ENCODE measurements at places on chromosomes 7 and 10.

- no peak for DNase-seq
These were observed 570 bp downstream of the TBC1D12 start for GRCh38 chr10:94402843-94403379.

DNA sequence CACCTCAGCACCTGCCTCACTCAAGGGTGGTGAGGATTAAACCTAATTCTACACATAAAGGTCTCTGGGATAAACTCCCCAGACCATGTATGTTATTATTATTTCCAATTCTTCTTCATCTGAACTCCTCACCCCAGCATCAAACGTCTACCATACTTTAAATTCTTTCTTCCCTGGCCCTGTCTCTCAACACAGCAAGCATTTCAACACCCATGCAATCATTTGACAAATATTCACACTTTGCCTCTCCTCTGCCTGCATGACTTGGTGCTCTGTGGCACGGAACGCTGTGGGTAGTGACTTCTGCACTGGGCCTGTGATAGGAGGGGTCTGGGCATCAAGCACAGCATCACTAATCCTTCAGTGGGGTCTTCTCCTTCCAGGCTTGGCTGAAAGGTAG, 490.8 kb downstream of the TNS3 start:
- DNase-seq, result no peak

DNA sequence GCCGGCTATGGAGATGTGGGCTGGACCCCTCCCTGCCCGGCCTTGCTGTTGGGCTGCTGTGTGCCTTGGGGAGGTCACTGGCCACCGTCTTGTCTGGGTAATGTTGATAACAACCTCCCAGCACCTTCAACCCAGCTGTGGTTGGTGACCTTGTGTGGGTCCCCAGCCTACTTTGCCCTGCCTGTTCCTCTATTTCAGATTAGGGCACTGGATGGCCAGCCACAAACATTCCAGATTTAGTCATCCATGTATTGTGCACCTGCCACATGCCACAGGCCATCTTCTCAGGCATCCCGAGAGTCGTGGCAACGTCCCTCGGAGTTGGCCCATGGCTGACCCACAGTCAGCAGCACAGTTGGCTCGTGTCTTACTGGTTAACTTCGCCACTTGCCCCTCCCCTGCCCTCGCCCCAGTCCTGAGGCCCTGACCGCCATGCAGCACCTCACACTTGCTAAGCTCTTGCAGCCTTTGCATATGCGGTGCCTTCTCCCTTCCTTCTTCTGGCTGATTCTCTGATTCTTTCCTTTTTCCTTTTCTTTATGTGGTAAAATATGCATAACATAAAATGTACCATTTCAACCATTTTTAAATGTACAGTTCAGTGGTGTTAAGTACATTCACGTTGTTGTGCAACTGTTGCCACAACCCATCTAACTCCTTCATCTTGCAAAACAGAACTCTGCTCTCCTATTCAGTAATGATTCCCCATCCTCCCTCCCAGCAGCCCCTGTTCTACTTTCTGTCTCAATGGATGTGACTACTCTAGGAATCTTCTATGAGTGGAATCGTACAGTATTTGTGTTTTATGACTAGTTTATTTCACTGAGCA, 60.6 kb downstream of the PRF1 start:
- no peak for DNase-seq

- no peak for DNase-seq
These were observed 591.6 kb downstream of the LRMDA start for GRCh38 chr10:76023007-76023406.

DNA sequence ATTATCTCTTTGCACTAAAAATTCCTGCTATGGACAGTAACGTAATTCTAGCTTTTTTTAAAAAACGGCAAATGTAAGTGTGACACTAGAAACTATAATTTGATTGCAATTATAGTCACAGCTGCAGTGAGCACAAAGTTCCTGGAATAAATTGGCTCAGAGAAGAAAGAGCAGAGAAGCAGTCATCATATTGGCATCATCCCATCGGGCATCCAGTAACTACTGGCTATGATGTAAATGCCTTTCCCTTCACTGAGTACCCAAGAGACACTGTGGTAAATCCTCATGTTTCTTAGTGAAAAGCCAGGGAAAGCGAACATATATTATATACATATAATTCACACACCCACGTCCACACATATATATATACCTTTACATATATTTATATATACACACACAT, 43.6 kb downstream of the PIP4K2A start:
- no peak for DNase-seq

- no peak for DNase-seq
These were observed 45.1 kb upstream of the PPP2R2D start for GRCh38 chr10:131855461-131856401.

GRCh38 chr10:33115738-33116719, 158.0 kb upstream of the ITGB1 start:
- DNase-seq, result no peak

DNA sequence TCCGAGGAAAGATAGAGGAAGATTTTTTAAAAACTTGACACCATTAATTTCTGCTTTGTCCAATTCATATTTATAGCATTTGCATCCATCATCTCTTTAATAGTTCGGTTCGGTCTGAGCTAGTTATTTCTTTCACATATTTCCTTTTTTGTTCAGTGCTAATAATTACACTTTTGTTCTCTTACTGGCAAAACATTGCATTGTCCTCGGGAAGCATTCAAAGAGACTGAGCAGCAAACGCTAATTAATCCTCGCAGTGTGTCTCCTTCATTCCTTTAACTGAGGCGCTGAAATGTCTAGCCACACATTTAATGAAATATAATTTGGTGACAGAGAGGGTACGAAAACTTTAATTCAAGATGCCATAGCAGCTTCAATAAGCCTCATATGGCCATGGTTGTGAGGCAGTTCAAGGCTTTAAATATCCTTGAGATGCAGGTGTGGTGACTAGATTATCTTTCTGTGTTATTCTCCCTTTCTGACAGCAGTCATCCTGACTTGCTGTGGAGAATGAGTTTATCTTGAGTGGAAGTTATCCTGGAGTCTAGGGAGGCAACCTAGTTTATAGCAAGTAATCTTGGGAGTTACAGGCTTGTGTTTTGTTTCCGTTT, 431.4 kb downstream of the SDK1 start:
- DNase-seq, result no peak

- no peak for DNase-seq
These were observed 414.1 kb upstream of the ETV1 start for GRCh38 chr7:14403587-14403986.

GRCh38 chr10:76318211-76318610, 886.8 kb downstream of the LRMDA start:
- DNase-seq, result no peak

GRCh38 chr7:158085741-158086695, 501.6 kb downstream of the PTPRN2 start:
- DNase-seq, result no peak

DNA sequence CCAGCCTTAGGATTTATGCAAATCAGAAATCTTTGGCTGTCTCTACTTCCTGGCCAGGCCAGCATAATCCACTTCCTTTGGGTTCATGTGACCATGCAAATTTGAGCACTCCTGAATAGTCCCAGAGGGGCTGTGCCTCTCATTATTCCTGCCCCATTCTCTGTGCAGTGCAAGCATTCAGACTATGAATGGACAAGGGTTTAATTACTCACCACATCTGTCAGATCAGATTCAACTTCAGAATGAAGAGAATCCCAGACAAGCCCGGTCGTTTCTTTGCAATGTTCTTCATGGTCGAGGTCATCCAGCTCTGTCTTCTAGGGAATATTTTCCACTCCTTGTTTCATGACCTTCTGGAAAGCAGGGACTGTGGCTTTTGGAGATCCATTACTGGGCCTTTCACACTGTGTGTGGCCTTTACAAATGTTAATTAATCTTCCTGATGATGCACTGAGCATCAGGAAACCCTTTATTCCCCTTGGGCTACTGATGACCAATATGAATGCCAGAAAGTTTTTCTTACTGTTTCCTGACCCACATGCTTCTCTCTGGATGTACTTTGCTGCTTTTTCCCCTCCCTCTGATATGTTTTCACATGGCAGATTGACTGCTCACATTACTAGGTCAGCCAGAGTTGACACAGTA, 217.6 kb upstream of the TCF7L2 start:
- no peak for DNase-seq

DNA sequence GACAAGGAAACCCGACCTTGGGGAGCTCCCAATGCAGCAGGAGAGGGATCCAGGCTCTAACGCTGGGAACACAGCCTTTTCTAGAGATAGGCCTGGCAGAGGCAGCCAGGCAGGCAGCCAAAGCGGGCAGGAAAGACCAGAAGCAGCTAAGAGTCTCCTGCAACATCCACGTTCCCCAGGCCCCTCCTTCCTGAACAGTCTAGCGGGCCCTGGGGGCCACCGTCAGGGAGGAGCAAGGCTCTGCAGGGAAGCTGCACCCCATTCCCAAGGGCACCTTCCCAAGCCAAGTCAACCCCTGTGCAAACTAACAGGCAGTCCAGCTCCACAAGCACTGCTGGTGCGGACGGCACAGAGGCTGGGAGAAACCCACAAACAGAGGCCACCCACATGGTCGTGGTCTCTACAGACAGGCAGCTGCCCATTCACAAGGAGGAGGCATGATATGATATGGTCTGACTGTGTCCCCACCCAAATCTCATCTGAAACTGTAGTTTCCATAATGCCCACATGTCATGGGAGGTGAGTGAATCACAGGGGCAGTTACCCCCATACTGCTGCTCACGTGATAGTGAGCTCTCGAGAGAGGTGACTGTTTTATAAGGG, 115.7 kb downstream of the MAD1L1 start:
- no peak for DNase-seq

DNA sequence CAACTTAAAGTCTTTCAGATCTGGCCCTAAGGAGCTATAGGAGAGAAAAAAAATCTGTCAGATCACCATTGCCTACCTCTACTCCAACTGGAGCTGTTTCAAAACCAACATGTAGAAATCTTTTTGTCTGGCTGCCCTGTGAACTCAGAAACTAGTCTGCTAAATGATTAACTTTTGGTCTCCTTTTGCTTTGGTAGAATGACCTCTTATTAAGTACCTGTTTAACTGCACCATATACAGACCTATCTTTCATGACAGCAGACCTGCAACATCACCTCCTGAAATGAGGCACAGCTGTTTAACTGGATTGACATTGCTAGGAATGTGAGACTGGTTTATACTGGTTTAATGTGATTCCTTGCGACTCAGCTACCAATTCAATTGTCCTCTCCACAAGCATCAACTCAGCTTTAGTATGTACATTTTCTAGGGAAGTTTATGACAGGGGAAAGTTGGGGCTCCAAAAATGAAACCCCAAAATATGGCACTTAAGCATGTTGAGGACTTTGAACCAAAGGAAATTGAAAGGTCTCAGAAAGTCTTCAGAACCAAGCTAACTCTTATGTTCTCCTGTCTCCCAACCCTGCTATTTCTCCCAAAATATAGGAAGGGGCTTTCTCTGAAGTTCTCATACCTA, 1.8 kb downstream of the CYP3A43 start:
- no peak for DNase-seq

- DNase-seq, result no peak
These were observed 820.6 kb upstream of the KCND2 start for GRCh38 chr7:119452401-119452800.

GRCh38 chr10:71133710-71134686, 78.4 kb upstream of the UNC5B start:
- DNase-seq, result no peak

DNA sequence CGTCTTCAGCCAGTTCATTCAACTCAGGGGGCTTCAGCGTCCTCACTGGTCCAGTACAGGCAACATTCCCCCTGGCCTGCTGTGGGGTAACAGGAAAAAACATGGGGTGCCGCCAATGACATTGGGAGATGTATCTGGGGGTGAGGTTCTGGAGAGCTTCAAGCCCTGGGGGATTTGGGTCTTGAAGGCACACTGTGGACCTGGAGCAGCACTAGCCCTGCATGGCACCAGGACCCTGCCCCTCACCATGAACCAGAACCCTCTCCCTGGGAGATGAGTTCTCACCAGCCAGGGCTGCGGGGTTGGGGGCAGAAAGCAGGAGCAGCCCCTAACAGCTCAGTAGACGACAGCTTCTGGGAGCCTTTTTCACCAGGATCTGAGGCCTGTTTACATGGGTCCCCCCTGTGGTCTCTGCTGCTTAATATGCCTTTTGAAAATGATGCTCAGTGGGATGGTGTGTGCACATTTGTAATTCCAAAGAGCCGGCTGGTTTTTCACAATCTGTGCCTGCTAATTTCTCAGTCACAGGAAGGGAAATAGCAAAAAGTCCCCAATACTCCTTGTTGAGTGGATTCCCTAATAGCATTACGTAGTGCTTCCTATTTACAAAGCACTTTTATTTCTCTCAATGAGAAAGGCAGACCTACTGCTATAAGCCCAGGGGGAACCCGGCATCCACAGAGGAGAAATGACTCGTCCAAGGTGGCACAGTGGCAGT, 509.5 kb downstream of the RPS24 start:
- DNase-seq, result no peak

GRCh38 chr7:157080111-157080730, 58.5 kb upstream of the UBE3C start:
- DNase-seq, result no peak

- no peak for DNase-seq
These were observed 6.7 kb upstream of the SMNDC1 start for GRCh38 chr10:110311357-110311949.

DNA sequence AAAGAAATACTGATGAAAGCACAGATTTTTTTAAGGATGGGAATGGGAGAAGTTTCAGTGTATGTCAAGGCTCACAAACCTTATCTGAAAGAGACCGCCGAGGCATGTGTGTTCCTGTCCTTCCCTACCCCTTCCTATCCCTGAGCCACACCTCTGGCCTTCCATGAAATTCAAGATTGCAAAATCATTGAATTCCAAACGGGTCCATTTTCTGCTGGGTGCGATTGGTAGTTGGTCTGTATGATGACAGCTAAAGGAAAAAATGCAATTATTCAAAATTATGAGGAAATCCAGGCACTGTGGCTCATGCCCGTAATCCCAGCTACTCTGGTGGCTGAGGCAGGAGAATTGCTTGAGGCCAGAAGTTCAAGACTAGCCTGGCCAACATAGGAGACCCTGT, 170.1 kb downstream of the ARHGAP12 start:
- no peak for DNase-seq

GRCh38 chr10:26690731-26691475, 6.6 kb upstream of the PDSS1 start:
- DNase-seq, result no peak

GRCh38 chr10:78864761-78865537, 203.8 kb upstream of the ZMIZ1 start:
- DNase-seq, result no peak

GRCh38 chr10:75984067-75984466, 552.6 kb downstream of the LRMDA start:
- DNase-seq, result no peak

DNA sequence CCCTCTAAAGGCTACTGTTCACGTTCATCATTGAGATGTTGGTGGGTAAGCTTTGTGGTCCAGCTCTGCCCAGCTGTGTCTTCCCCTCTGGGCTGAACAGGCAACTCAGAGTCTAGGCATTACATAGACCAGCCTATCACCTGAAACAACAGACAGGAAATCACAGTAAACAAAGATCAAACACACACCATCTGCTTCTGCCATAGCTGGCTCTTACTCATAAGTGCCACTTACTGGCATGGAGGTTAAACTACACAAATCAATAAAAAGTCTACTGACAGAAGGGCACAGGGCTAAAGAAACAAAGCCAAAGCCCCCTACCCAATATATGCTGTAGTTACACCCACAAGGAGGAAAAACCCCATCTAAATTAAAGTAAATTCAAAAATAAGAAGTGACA, 35.0 kb downstream of the SEPTIN14 start:
- no peak for DNase-seq

Data from stimulated activated CD4-positive, alpha-beta T cell treated with anti-CD3 and anti-CD28 coated beads, Interleukin-1b, Interleukin-23, amount 100 ng/mL, for 1 hour (primary cell).